CD4-positive, alpha-beta T cell treated with Interleukin-10 for 1 hour (primary cell): ENCODE measurements at places on chromosomes 16 and 17.
A peak's percentile ranks its signal among the peaks of the same experiment; 100 is the strongest.

DNA sequence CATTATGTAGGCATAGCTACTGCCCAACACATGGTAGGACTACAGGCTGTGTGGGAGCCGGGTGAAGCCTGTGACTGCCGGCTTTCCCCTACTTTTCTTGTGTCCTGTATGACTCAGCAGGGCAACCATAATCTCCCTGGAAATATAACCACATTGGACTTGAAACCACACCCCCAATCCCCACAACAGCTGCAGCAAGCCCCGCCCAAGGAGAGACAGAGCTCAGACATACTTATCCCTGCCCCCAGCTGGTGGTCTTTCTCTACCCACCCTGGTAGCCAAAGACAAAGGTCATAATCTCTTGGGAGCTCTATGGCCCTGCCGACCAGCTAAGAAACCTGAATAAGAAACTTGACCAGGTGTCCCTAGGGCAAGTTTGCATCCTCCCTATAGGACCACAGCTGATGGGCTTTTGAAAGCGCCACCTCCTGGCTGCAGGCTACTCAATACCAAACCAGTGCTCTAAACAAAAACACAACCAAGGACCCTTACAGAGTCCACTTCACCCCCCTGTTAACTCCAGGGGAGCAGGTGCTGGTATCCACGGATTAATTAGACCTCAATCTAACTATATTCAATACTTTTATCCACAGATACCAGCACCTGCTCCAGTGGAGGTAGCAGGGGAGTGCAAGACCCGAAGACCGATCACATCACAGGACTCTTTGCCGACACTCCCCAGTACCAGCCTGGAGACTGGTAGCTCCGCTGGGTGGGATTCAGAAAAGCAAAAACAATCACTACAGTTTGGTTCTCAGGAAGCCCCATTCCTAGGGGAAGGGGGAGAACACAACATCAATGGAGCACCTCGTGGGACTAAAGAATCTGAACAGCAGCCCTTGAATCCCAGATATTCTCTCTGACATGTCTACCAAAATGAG is 91.2 kb downstream of the IRX5 start:
- DNase-seq: no peak

- peak; percentile 34 for DNase-seq
Measured at GRCh38 chr17:82963104-82963950, 116.1 kb upstream of the METRNL start.

DNA sequence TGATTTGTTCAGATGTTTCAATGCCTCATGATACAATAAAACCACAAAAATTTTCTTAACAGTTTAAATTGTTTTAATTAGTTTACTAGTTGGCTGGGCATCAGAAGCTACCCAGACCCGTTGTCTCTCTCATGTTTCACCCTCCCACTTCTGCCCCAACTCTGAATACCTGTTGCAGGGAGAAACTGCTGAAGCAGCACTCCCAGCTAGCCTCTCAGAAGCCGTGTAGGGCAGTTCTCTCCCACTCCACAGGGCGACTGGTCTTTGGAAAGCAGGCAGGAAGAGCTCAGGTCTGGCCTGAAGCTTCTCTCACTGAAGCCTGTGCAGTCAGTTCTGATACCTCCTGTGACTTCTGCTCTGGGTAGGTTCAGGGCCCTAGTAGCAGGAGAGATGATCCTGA is 1.6 kb upstream of the EDC4 start:
- DNase-seq: no peak

- DNase-seq: no peak
Measured at GRCh38 chr17:59844884-59845594, 47.7 kb downstream of the TUBD1 start.

GRCh38 chr16:3993052-3993785 is 112.7 kb upstream of the CREBBP start:
- DNase-seq: no peak

DNA sequence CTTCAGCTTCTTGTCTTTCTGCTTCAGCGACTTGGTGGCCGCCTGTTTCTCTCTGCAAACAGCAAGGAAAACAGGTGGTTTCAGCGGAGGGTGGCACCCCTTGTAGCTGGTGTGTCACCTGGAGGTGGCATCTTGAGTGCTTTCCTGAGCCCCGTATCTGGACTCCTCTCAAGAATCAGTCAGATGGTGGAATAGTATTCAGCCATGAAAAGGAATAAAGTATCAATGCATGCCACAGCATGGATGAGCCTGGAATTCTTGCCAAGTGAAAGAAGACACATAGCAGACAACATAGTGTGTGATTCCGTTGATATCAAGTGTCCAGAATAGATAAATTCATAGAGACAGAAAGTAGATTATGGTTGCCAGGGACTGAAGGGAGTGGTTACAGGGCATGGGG is 65.2 kb downstream of the NDE1 start:
- no peak for DNase-seq

DNA sequence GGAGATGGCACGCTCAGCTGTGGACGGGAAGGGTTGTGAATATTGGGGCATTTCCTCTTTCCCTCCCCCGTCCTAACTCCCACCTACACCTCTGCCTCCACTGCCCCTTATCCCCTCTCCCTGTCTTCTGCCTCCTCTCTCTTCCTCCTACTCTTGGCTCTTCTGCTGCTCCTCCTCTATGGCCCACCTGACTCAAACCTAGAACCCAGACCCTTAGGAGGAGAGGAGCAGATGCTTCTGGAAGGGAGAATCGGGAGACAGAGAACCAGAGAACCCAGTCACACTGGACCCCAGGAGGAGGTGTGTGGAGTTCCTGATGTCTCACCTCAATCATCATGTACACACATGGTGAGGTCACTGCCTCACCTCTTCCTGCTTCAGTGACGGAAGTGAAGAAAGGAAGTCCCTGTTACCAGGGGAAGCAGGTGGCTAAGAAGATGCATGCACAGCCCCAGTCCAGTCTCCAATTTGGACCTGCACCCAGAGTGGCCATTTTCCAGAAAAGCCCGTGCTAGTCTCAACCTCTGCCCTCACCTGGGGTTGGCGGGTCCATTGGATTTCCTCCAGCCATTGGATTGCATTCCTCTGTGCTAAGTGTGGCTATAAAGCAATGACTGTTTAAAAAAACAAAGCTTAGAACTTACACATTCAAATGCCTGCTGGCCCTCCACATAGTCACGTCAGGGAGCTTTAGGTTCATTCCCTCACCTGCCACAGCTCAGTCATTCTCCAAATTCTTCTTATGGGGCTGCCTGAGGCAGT is 4.0 kb downstream of the RNF222 start:
- DNase-seq: peak; percentile 66

DNA sequence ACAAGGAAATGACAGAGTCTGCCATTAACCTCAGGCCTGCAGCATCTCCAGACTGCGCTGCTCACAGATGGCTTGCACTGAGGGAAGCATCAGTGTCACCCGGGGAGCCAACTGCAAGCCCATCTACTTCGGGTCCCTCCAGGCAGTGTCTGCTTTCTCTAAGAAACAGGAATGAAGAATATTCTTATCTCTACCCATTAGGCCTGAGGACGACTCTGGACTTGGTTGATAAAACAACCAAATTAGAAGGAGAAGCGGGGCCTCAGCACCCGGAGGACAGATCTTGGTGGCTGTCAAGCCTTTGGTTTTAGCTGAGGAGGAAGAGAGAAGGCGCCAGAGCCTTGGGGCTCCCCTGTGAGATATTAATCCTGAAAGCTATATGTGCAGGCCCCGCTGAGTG is 19.5 kb upstream of the MGAT5B start:
- no peak for DNase-seq

- DNase-seq: no peak
Measured at GRCh38 chr17:69417545-69418483, 3.3 kb downstream of the MAP2K6 start.

- peak; percentile 76 for DNase-seq
Measured at GRCh38 chr17:76725580-76726230, 701 bp downstream of the JMJD6 start.

GRCh38 chr16:89050868-89051311 is 42.8 kb upstream of the ACSF3 start:
- no peak for DNase-seq

GRCh38 chr17:80358861-80359260 is 56.1 kb upstream of the ENDOV start:
- no peak for DNase-seq

DNA sequence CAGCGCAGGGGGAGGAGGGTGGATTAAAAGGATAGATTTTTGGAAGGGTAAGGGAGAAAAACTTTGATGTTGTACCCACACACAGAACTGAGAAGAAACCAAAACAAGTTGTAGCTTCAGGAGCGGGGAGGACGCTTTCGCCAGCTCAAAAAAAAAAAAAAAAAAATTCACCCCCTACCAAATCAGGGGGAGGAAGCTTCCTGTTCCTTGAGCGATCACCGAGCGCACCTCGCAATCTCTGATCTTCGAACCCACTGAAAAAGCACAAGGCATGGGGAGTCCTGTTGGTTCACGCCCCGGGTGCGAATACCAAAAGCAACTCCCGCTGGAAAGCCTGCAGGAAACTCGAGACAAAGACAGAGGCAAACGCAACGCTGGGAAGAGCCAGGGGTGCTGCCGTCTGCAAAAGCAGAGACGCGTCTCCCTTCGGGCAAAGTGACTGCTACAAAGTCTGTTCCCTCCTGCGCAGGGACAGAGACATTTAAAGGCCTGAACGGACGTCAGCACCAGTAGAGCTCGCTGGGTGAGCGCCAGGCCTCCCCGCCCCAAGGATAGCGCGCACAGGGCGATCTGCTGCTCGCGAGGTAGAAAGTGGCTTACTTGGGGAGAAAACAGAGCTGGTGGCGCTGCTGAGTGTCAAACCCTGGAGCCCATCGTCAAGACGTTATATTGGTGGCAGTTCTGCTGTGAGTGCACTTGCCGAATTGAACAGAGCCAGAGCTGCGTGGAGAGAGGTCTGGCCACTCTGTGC is 190.4 kb downstream of the USP22 start:
- peak; percentile 9 for DNase-seq

- no peak for DNase-seq
Measured at GRCh38 chr17:4005296-4006164, 41.3 kb upstream of the ATP2A3 start.

GRCh38 chr17:64373722-64374121 is 16.9 kb downstream of the PECAM1 start:
- no peak for DNase-seq

DNA sequence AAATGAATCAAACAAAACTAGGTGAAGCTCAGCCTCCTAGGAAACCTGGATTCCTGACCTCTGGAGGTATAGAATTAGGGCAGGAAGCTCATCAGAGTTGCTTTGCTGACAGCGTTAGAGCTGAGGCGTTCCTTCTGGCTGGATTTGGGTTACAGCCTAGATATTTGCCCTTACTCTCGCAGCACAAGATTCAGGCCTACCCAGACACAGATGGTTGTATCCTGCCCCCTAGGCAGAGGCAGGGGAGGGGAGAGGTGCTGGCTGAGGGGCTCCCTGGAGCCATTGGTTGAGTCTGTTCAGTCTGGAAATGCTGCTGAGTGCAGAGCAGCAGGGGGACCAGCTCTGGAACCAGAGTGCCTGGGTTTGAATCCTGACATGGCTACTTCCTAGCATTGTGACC is 78.4 kb downstream of the MPRIP start:
- DNase-seq: no peak

DNA sequence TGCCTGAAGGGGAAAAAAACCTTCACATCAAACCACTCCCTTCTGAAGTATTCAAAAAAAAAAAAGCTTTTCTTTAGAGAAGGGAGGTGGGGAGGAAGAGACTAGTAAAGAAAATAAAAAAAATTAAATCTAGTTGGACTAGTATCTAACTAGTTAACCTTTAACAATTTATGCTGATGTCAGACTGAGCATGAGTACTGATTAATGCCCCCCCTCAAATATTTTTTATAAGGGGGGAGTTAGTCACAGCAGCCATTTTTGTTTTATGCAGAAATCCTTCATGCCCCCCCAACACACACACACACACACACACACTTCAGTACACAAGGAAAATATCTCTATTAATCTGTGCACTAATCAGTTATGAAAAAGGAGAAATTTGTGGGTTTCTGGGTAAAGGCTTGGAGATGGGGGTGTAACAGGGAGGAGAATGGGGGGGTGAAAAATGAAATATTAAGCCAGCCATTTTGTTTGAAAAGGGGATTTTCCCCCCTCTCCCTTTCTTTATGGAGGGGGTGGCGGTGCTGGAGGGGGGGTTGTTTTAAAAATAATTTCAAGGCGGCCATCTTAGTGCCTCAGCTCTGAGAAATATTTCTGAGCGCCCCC is 4.7 kb upstream of the CHD3 start:
- peak; percentile 74 for DNase-seq

DNA sequence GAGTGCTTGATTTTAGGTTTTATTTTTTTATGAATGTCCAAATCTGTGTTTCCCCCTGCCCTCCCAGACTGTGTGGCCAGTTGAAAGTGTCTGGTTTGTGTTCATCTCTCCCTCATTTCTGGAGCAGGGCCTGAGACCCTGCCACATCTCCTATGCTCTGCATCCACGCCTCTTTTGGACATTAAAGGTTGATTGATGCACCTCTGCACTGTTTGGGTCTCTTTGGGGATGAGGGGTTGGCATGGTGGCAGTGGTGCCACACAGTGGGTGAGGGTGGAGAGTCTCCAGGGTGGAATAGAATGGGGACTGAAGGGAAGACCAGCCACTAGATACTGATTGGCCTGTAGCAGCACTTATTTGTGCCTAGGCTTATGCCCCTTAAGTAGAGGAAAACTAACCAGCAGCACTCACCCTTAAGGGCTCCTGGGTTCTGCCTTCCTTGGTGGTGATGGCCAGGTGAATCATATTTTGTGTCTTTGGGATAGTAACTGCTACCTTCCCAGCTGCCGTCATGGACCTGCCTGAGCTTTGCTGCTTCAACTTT is 7.9 kb downstream of the DYNLL2 start:
- no peak for DNase-seq

- DNase-seq: no peak
Measured at GRCh38 chr17:34727601-34728000, 148.2 kb downstream of the TMEM132E start.

DNA sequence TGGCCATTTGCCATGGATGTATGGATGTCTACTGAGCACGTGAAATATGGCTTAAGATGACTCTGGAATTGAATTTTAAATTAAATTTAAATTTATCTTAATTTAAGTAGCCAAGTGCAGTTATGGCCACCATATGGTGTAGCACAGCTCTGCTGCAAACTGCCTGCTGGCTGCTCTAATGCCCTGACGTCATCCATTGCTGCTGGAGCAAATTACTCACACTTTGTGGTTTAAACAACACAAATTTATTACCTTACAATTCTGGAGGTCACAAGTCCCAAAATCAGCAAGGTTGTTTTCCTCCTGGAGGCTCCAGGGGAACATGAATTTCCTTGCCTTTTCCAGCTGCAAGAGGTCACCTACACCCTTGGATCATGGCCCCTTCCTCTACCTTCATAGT is 679.3 kb upstream of the EEF2KMT start:
- no peak for DNase-seq

DNA sequence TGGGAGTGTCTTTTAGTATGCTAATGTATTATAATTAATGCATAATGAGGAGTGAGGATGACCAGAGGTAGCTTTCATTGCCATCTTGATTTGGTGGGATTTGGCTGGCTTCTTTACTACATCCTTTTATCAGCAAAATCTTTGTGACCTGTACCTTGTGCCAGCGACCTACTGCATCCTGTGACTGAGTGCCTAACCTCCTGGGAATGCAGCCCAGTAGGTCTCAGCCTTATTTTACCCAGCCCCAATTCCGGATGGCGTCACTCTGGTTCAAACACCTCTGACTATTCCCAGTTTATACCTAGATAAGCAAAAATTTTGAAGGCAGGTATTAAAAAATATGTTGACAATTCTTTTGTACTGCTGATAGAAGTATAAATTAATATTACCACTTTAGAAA is 10.5 kb upstream of the BLMH start:
- DNase-seq: no peak
